Motor neuron (in vitro differentiated cells): ENCODE measurements at places on chromosomes 7 and 10. TPM values are rescaled to one million over a fixed set of nuclear protein-coding genes. Genes with fewer than 3 reads are reported as not detected.

DNA sequence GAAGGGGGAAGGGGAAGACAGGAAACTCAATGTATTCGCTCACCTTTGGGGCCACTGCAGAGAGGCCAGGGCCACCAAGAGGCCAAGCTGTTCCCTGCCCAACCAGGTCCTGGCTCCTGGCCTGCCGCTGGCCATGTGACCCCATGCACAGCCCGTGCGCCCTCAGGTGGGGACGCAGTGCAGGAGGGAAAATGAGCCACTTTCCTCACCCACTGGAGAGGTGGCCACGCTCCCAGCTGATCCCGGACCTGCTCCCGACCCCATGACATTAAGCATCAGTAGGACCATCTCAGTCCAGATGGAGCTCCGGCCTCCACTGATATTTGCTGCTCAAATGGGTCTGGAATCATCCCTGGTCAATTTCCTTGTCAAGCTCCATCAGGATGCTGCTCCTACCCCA, 40.2 kb downstream of the HSPA12A start:
- no peak for ATAC-seq

GRCh38 chr7:150686030-150686631, 625 bp downstream of the GIMAP2 start:
- no peak for ATAC-seq

DNA sequence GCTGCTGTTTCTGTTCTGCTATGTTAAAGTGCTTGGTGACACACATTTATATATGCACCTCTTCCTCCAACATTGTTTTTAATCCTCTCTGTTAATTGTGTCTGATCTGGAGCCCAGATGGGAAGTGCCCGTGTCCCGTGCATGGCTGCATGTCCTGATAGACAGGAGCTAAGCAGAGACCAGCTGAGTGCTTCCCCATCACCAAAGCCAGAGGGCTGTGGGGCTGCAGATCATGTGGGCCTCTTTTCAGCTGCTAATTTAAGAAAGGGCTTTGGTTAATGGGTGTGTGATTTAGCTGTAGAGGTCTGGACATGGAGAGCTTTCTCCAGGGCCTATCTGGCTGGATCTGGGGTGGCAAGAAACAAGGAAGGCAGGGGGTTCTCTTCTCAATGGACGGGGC, 96.5 kb upstream of the NPS start:
- ATAC-seq, result no peak

The PLEKHS1 gene
- total RNA-seq, result 0.18 and 0.21 TPM in 2 replicates

DNA sequence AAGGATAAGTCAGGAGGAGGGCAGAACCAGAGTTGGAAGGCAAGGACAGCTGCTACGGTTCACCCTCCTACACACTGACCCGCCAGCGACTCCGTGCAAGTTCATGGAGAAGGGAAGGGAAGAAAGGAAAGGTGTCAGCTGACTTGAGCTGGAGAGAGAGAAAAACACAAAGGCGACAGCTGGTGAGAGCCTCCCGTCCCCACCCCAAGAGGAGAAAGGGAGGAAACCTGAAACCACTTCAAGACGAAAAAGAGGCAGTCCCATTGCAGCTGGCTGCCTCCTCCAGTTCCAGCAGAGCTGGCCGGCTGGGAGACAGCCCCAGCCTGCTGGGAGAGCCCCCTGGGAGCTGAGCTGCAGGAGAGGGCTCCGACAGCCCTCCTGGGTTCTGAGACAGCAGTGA, 75.2 kb downstream of the PARD3 start:
- ATAC-seq, result peak; percentile 95

DNA sequence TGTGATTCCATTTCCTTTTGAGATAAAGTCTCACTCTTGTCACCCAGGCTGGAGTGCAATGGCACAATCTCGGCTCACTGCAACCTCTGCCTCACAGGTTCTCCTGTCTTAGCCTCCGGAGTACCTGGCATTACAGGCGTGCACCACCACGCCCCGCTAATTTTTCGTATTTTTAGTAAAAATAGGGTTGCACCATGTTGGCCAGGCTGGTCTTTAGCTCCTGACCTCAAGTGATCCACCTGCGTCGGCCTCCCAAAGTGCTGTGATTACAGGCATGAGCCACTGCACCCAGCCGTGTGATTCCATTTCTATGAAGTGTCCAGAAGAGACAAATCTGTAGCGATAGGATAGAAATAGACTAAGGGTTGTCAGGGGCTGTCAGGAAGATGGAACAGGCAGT, 60.4 kb downstream of the CLIP2 start:
- no peak for ATAC-seq

GRCh38 chr10:56269181-56269580, 91.9 kb downstream of the ZWINT start:
- ATAC-seq, result no peak

The SPDYE5 gene
- 1.4 and 1.9 TPM in 2 replicates for total RNA-seq

- peak; percentile 42 for ATAC-seq
Observed at GRCh38 chr7:158976468-158976848, 120.1 kb downstream of the DYNC2I1 start.

DNA sequence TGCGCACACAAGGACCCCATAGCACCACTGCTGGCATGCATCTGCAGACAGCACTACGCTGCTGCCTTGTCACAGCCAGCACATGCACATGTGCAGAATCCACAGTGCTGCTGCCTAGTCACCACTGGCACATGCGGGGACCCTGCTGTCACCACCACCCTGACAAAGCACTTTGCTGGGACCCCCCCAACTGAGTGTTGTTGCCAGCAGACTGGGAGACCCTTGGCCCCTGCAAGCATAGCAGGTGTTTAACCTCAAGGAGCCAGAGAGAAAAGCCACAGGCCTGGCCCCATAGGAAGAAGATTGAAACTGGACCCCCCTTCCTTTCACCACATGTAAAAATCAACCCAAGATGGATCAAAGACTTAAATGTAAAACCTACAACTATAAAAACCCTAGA, 211.2 kb downstream of the ITGB1 start:
- ATAC-seq, result no peak

GRCh38 chr7:129188372-129188891, at the start of gene SMO:
TSS of gene SMO (plus strand) at chr7:129188633. CDS start at chr7:129189152, 519 bp downstream.
- ATAC-seq, result peak; percentile 89

The ABI1 gene
- 19.7 and 21.6 TPM in 2 replicates for total RNA-seq

- ATAC-seq, result no peak
Observed at GRCh38 chr7:13532028-13532753, 457.3 kb downstream of the ETV1 start.

The PHF14 gene
- 77.0 and 94.1 TPM in 2 replicates for total RNA-seq
